ENCODE measurements at places on chromosomes 4 and X.

DNA sequence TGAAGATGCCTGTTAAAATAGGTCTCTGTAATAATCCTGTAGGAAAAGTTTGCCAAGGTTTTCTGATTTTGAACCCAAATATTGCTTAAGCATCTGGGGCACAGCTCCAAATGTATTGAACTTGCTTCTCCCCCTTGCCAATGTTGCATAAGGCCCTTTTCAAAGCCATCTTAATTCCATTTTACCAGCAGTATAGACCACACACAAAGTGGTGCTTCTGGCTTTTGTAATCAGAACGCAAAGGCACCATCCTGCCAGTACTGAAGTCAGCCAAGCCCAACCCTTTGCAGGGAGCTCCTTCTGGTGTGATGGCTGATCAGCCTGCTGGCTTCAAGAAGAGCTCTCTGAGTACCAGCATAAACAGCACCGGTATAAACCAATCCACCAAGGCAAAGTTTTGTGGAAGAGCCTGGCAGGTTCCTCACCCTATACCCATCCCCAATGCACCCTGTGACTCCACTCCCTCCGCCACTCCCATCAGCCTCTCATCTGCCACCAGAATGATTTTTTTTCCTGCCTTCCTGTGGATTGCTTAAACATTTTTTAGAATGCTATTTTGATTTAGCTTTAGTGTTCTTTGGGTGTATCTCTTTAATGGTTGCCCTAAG is 39.2 kb upstream of the USP9X start:
- no peak overlapping the region for H3K4me3 ChIP-seq
- H3K4me1 ChIP-seq: no peaks in the 10 kb centered on the region
- no peak for DNase-seq
- H3K27me3 ChIP-seq: peaks cover 5% of the 10 kb centered on the region
- H3K27ac ChIP-seq: no peak overlapping the region
- H3K36me3 ChIP-seq: no peaks in the 10 kb centered on the region

GRCh38 chr4:41134581-41134980 is 79.8 kb downstream of the APBB2 start:
- H3K27me3 ChIP-seq: no peaks in the 10 kb centered on the region
- no peaks in the 10 kb centered on the region for H3K36me3 ChIP-seq
- peaks cover 51% of the 10 kb centered on the region for H3K4me1 ChIP-seq
- no peak for DNase-seq

GRCh38 chr4:56850910-56851309 is 29.4 kb upstream of the SPINK2 start:
- H3K4me3 ChIP-seq: no peak overlapping the region
- H3K36me3 ChIP-seq: no peaks in the 10 kb centered on the region
- H3K27ac ChIP-seq: no peak overlapping the region
- no peaks in the 10 kb centered on the region for H3K27me3 ChIP-seq
- no peaks in the 10 kb centered on the region for H3K4me1 ChIP-seq

DNA sequence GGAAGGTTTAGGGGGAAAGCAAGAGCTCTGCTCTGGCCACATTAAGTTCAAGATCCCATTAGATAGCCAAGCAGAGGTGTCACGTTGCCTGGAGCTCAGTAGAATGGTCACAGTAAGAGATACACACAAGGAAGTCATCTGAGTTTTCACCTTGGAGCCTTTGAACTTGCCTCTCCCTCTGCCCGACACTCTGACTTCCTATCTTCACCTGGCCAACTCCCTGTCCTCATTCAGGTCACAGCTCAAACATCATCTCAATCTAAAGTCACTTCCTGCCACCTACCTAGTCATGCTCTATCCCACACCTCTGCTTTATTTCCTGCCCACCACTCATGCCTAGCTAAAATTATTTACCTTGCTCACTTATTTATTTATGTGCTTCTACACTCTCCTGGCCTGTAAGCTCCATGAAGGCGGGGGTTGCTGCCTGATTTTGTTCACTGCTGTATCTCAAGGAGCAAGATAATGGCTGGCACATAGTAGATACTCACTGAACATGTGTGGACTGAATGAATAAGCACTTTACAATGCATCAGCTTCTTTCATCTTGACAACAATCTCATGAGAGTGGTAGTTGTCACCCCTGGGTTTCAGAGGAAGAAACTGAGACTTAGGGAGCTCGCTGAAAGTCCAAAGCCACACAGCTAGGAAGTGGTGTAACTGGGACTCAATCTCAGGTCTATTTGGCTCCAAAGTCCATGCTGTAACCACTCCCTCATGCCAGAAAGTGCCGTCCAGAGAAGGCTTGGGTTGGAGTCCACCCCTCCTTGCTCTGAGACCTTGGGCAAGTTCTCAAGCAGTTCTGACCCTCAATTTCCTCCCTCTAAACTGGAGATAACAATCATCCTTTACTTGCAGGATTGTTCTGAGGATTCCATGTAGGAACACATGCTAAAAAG is 40.3 kb downstream of the EFNB1 start:
- no peak for DNase-seq
- no peaks in the 10 kb centered on the region for H3K4me1 ChIP-seq
- H3K27ac ChIP-seq: no peak overlapping the region
- no peak overlapping the region for H3K4me3 ChIP-seq
- H3K27me3 ChIP-seq: no peaks in the 10 kb centered on the region

DNA sequence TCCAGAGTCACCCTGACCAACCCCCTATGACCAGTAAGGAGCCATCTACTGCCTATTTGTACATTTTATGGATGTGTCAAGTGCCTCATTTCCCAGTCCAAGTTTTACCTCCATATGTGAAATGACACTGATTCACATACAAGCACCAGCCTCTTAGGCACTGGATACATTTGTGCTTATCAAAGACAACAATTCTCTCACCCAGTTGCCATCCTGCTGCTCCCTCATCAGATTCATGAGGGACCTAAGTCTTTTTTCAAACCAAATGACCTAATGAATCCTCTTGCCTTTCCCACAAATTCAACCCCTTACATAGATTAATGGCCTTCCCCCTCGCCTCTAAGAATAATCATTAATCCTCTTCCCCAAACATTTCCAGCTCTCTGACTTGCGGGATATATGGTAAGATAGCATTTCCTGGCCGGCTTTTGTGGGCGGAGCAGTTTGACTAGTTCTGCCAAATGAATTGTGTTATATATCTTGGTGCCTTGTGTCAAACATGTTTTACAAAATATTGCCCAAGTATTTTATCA is 233.9 kb downstream of the ARAP2 start:
- H3K36me3 ChIP-seq: no peaks in the 10 kb centered on the region
- H3K4me1 ChIP-seq: peaks cover 10% of the 10 kb centered on the region
- H3K4me3 ChIP-seq: no peak overlapping the region

DNA sequence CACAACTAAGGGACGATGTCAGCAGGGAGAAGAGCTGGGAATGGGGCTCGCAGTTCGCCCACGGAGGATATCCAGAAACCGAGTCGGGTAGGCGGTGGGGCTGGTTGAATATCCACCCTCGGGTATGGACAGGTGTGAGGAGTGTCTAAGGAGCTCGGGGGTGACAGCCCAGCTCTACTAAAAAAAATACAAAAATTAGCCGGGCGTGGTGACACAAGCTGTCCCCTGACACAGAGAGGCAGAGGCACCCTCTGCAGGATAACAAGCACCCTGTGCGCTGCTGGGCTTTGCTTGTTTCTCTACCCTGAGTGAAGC is 12.2 kb upstream of the ASMTL start:
- H3K36me3 ChIP-seq: no peaks in the 10 kb centered on the region
- H3K4me3 ChIP-seq: no peak overlapping the region
- H3K27me3 ChIP-seq: peaks cover 24% of the 10 kb centered on the region
- no peak for DNase-seq
- H3K27ac ChIP-seq: no peak overlapping the region

DNA sequence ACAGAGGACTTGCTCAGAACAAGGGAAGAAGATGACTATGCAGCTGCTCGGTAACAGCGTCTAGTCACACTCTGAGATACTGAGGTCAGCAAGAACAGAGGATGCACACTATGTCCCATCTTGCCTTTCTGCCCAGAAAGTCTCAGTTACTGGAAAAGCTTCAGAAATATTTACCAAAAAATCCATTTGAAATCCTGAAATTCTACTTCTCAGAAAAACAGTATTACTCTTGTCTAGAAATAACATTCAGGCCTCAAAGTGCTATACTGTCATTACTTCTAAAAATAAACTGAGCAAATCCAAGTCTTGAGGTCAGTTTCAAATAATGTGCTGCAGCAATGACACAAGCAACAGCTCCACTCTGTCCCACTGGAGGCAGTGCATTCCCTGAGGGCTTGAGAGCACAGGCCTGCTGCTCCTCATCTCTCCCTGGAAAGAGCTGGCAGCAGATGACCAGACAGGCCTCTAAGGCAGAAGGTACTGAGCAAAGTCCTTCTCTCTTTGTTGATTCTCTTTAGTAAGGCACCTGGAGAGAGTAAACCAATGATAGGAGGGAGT is 76.9 kb downstream of the CAMK2D start:
- no peak overlapping the region for H3K4me3 ChIP-seq
- no peaks in the 10 kb centered on the region for H3K4me1 ChIP-seq
- H3K27ac ChIP-seq: no peak overlapping the region

- H3K4me1 ChIP-seq: peaks cover 5% of the 10 kb centered on the region
- H3K27ac ChIP-seq: peak overlapping the region; percentile 67
- H3K4me3 ChIP-seq: peak overlapping the region; percentile 38
- no peaks in the 10 kb centered on the region for H3K27me3 ChIP-seq
- H3K36me3 ChIP-seq: no peaks in the 10 kb centered on the region
- DNase-seq: no peak
These were observed 860 bp upstream of the RPS6KA3 start for GRCh38 chrX:20267607-20267930.

DNA sequence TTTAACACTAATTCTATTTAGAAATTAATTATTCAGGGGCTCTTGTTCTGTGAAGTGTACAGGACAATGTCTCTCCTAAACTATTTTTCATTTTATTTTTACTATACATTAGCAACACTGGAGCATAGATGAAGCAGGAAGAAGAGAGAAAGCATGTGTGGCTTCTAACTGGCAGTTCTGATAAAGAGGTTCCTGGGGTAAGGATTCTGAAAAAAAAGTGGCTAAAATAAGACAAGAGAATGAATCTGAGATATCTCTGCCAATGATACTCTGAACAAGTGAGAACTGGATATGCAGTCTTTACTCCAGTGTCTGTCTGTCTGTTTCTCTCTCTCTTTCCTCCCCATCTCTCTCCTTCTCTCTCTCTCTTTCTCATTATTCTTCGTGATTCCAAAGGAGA is 125.9 kb downstream of the MAML3 start:
- no peak overlapping the region for H3K4me3 ChIP-seq
- H3K36me3 ChIP-seq: no peaks in the 10 kb centered on the region
- H3K27me3 ChIP-seq: no peaks in the 10 kb centered on the region
- H3K27ac ChIP-seq: no peak overlapping the region
- no peaks in the 10 kb centered on the region for H3K4me1 ChIP-seq

DNA sequence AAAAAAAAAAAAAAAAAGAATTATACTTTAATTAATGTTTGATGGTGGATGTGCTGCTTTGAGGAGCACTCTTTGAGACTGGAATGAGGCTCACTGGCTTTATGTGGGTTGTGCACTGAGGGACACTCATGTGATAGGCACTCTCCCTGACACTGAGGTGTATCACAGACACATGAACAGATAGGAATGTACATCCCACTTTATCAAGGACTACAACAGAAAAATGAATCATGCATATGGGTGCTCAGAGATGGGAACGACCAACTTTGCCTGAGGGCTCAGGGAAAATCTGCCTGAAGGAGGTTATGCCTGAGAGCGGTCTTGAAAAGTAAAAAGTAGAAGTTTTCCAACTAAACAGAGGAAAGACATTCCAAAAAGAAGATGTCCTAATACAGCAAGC is 97.7 kb upstream of the RBPJ start:
- peaks cover 21% of the 10 kb centered on the region for H3K4me1 ChIP-seq
- no peak overlapping the region for H3K4me3 ChIP-seq
- H3K27ac ChIP-seq: no peak overlapping the region
- DNase-seq: peak; percentile 68
- H3K36me3 ChIP-seq: no peaks in the 10 kb centered on the region

DNA sequence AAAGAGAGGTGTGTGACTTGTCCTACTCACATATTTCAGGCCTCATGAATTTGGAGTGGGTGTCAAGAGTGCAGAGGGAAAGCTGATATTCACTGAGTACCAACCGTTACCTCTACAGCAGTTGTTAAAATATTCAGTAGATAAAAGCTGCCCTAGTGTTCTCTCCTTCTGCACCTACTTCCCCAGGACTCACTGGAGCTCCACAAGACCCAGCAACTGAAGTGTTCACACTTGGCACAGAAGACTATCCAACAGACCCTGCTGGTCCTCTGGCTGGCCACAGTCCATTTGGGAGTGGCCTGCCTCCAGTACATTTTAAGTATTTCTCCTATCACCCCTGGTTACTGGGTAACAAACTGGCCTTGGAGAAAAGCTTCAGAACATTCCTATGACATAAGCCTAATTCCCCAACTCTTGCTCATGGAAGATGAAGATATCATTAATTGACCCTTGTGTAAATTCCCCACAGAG is 70.8 kb downstream of the PPARGC1A start:
- H3K36me3 ChIP-seq: no peaks in the 10 kb centered on the region
- H3K4me1 ChIP-seq: no peaks in the 10 kb centered on the region
- H3K27me3 ChIP-seq: no peaks in the 10 kb centered on the region
- no peak overlapping the region for H3K4me3 ChIP-seq
- H3K27ac ChIP-seq: no peak overlapping the region

GRCh38 chrX:109856974-109857373 is 123.9 kb upstream of the ACSL4 start:
- H3K27ac ChIP-seq: no peak overlapping the region
- no peak overlapping the region for H3K4me3 ChIP-seq
- H3K4me1 ChIP-seq: no peaks in the 10 kb centered on the region
- no peaks in the 10 kb centered on the region for H3K36me3 ChIP-seq
- DNase-seq: no peak

GRCh38 chr4:44931720-44932119 is 205.4 kb upstream of the GNPDA2 start:
- no peak for DNase-seq
- H3K27me3 ChIP-seq: no peaks in the 10 kb centered on the region
- no peaks in the 10 kb centered on the region for H3K36me3 ChIP-seq
- no peak overlapping the region for H3K27ac ChIP-seq
- H3K4me3 ChIP-seq: no peak overlapping the region
- H3K4me1 ChIP-seq: no peaks in the 10 kb centered on the region

DNA sequence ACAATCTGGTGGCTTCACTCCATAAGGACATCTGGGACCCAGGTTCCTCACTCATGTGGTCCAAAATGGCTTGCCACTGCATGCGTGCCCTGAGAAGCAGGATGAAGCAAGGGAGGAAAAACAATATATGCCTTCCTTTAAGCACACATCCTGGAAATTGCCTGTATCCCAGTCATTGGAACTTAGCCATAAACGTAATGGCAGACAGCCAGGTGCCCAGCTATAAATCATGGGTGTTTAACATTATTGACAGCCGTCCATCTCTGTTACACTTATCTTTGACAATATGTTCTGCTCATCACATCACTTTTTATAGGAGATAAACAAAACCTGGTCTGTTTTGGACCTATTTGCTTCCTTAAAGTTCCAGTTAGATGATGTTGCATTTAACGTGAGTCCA is 181.0 kb downstream of the AASDH start:
- H3K4me3 ChIP-seq: no peak overlapping the region
- no peaks in the 10 kb centered on the region for H3K4me1 ChIP-seq

GRCh38 chr4:164948975-164949374 is 28.5 kb downstream of the TRIM61 start:
- no peak overlapping the region for H3K27ac ChIP-seq
- H3K4me3 ChIP-seq: no peak overlapping the region
- H3K27me3 ChIP-seq: peaks cover 3% of the 10 kb centered on the region
- no peaks in the 10 kb centered on the region for H3K36me3 ChIP-seq
- DNase-seq: no peak

- H3K4me3 ChIP-seq: no peak overlapping the region
- no peak for DNase-seq
- peaks cover 17% of the 10 kb centered on the region for H3K4me1 ChIP-seq
These were observed 133.2 kb upstream of the ANXA3 start for GRCh38 chr4:78418406-78418805.

Data from keratinocyte (primary cell).